ENCODE measurements at places on chromosomes 3 and 15. TPM values are rescaled to one million over a fixed set of nuclear protein-coding genes. Genes with fewer than 3 reads are reported as not detected.

DNA sequence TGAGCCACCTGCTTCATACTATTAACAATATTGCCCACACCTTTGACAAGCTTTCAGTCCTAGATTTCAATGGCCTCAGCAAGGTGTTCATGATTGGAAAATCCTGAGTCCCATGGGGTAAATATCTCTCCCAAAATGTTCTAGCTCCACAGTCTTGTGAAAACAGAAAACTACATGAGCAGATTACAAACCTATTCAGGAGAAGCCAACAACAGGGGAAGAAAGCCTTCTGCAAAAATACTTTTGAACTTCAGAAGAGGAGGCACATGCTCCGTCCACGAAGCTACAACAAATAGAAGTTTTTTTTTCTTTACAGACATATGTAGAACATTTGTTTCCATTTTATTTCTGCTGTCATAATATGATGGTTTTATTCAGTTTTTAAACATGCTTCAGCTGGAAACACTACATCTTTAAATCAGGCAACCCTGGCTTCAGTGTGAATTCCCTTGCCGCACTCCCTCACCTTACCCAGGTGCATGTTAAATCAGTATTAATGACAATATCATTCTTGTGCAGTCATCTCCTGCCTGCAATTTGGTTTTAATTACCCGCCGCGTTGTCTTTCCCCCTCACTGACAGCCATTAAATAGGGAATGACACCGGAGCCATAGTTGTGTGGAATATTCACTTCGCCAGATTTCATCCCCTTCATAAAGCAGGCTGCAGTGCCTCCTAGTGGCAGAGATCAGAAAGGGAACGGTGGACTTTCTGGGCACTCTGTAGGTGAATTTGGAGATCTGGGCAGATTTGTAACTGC is 725.5 kb upstream of the ARRDC4 start:
- DNase-seq, result peak; percentile 15

GRCh38 chr3:162171970-162172369 is 675.4 kb downstream of the OTOL1 start:
- DNase-seq, result no peak

GRCh38 chr3:140508550-140508949 is 169.3 kb upstream of the TRIM42 start:
- no peak for DNase-seq

DNA sequence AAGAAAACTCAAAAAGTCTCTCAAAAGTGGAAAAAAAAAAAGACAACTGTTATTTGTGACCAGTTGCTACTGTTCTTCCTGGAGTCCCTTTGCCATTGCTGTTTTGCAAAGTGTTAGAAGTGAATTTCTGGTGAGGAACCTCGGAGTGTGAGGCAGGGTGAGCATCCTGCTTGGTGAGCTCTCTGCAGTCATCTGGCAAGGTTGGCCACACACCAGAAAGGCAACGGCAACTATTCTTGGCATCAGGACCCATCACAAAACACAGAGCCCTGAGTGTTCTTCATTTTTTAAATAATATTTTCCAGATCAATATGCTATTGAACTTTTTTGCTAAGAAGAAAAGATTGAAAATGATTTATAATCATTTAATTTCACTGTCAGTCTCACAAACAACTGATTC is 60.7 kb downstream of the CGNL1 start:
- DNase-seq, result no peak

Gene SEMA3G
- total RNA-seq, result 4.2 TPM

GRCh38 chr15:70856177-70856883 is 2.4 kb upstream of the LARP6 start:
- DNase-seq, result no peak

DNA sequence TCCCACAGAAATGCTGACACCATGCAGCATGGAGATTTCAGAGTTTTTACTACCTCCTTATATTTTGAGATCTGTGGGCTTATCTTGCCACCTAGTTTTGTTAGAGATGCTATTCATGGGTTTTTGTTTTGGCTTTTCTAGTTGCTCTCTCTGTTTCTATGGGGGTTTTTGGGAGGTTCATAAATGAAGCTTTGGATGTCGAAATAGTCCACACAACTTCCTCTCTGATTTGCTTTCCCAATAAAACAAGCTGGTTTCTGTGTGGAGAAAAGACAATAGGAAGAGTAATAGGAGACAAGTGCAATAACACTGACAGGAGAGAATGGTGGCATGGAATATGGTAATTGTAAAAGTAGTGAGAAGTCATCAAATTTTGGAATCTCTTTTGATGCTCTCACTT is 106.8 kb upstream of the GPR149 start:
- no peak for DNase-seq

Gene UCN2
- total RNA-seq, result 1.5 TPM

- DNase-seq, result no peak
Observed at GRCh38 chr3:156664011-156664830, 10.2 kb upstream of the TIPARP start.

Gene ZPLD1
- total RNA-seq, result not detected

GRCh38 chr3:115245438-115245837 is 98.3 kb upstream of the ZBTB20 start:
- peak; percentile 67 for DNase-seq

Gene ISLR2
- total RNA-seq, result 0.05 TPM

Gene ZNF660
- not detected for total RNA-seq

DNA sequence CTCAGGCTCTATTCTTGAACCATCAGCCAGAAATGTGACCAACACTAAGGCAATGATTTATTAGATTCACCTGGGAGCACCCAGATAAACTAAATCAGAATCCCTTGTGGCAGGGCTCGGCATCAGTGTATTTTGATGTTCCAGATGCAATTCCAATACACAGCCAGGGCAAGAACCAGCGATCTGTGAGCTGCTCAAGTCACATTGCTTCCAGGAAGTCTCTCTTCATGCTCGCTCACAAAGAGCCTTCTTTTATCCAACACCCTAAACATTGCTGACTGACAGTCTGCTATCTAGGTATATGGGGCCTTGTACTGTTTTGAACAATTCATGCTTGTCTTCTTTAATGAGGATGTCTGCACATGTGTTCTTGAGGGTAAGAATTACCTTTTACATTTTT is 40.9 kb upstream of the GOLGA8J start:
- no peak for DNase-seq

- no peak for DNase-seq
Observed at GRCh38 chr3:34382859-34383258, 584.4 kb downstream of the PDCD6IP start.

- DNase-seq, result no peak
Observed at GRCh38 chr3:102926618-102927017, 491.8 kb downstream of the ZPLD1 start.

Gene ARL6IP5
- total RNA-seq, result 30.0 TPM

GRCh38 chr3:45464336-45465170 is 76.2 kb downstream of the LARS2 start:
- no peak for DNase-seq

- no peak for DNase-seq
Observed at GRCh38 chr3:51751287-51751686, 27.8 kb downstream of the IQCF6 start.

Gene SH2D7
- total RNA-seq, result not detected

- no peak for DNase-seq
Observed at GRCh38 chr15:78408355-78408640, 29.7 kb upstream of the IREB2 start.

GRCh38 chr3:53513556-53514190 is 19.3 kb downstream of the CACNA1D start:
- peak; percentile 21 for DNase-seq

DNA sequence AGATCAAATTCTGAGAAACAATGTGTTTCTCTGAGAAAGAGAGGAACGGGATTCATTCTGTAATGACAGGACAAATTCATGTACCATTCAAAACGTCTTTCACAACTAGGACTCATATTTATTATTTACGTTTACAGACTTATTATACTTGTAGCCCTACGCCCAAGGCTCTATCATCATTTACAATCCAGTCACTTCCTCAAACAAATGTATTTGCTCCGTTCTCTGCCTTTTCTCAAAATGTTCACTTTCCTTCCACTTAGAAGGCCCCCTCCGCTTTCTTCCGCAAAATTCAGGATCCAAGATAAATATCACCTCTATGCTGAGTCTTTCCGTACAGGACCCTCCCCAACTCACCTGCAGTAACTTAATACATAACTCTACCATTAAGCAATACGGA is 745 bp downstream of the RSL24D1 start:
- DNase-seq, result no peak

Gene ACTRT3
- total RNA-seq, result 1.2 TPM
